Muscle of back (tissue), 13 donors: ENCODE measurements at places on chromosomes 13 and 19. TPM values are rescaled to one million over a fixed set of nuclear protein-coding genes. Genes with fewer than 3 reads are reported as not detected.

- DNase-seq = no peak
Observed at GRCh38 chr19:3479177-3479833, 1.0 kb downstream of the SMIM24 start.

ZNF541 gene
- 0.17 TPM for polyA plus RNA-seq

PLK5 gene
- polyA plus RNA-seq = 0.80 TPM

INAFM1 gene
- polyA plus RNA-seq = 11.0 TPM

GRCh38 chr13:105139048-105139379 lies 1396.4 kb downstream of the EFNB2 start:
- peak; percentile 8 for DNase-seq

GRCh38 chr13:66477816-66478215 lies 752.3 kb downstream of the PCDH9 start:
- no peak for DNase-seq

DOCK6 gene
- 51.5 TPM for polyA plus RNA-seq

SPC24 gene
- 6.9 TPM for polyA plus RNA-seq

GRCh38 chr13:44368062-44368591 lies 5.5 kb upstream of the SERP2 start:
- DNase-seq = no peak

MCEMP1 gene
- not detected for polyA plus RNA-seq

DNA sequence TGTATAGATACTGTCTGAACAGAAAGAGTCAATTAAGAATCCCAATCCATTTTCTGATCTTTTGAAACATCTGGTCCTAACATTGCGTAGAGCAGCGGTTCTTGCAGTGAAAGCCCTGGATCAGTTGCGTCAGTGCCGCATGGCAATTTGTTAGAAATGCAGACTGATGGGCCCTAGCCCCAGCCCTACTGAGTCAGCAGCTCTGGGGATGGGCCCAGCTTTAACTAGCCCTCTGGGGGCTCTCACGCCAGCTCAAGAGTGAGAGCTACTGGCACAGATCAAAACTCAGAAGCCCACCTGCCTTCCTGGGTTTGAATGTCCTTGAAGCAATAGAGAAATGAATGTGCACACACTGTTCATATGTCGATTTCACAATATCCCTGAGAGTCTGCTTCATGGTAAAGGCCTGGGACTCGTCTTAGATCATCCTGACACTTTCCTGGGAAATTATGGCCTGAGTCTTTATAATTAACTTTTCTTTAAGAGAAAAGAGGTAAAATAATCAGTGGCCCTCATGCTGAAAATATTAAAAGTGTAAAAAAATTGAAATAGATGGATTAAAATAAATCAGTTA lies 206.8 kb upstream of the TMTC4 start:
- no peak for DNase-seq

GRCh38 chr19:29060813-29061364 lies 152.1 kb downstream of the UQCRFS1 start:
- DNase-seq = no peak

CYP4F22 gene
- polyA plus RNA-seq = not detected

- DNase-seq = no peak
Observed at GRCh38 chr19:10069046-10069445, 17.1 kb upstream of the SHFL start.

DNA sequence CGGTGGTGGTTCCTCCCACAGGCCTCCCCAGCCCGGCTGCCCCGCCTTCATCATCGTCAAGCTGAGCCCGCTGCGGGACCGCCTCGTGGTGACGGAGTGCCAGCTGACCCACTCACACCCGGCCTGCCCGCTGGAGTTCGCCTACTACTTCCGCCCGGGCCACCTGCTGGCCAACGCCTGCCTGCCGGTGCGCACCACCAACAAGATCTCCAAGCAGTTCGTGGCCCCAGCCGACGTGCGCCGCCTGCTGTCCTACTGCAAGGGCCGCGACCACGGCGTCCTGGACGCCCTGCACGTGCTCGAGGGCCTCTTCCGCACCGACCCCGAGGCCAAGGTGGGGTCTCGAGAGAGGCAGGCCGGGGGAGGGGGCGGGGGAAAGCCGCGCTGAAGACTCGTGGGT lies 12.0 kb downstream of the ZSWIM9 start:
- no peak for DNase-seq

KLK2 gene
- not detected for polyA plus RNA-seq

METTL21C gene
- 16.2 TPM for polyA plus RNA-seq

GRCh38 chr13:42656161-42656560 lies 82.2 kb downstream of the TNFSF11 start:
- no peak for DNase-seq

ASF1B gene
- polyA plus RNA-seq = 9.8 TPM

GRCh38 chr13:87820241-87820640 lies 149.1 kb downstream of the SLITRK5 start:
- peak; percentile 33 for DNase-seq

NPAS1 gene
- 2.7 TPM for polyA plus RNA-seq

DNA sequence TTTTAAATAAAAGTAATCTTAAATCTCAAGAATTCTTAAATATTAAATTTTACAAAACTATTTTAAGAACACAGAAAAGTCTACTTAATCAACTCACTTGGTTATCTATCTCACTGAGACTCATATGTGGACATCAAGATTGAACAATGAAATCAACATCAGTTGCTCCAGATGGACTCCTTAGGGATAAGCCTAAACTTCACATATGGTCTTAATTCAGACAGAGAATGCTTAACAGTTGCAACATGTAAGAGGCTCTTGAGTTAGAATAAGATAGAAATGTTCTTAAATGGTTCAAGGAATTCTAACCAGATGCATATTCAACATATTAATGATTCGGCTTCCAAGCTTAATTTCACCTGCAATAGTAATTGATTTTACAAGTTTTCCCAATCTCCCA lies 1730.9 kb downstream of the PCDH9 start:
- DNase-seq = peak; percentile 43

- DNase-seq = no peak
Observed at GRCh38 chr13:23969647-23970046, 72.3 kb upstream of the C1QTNF9B start.

DNA sequence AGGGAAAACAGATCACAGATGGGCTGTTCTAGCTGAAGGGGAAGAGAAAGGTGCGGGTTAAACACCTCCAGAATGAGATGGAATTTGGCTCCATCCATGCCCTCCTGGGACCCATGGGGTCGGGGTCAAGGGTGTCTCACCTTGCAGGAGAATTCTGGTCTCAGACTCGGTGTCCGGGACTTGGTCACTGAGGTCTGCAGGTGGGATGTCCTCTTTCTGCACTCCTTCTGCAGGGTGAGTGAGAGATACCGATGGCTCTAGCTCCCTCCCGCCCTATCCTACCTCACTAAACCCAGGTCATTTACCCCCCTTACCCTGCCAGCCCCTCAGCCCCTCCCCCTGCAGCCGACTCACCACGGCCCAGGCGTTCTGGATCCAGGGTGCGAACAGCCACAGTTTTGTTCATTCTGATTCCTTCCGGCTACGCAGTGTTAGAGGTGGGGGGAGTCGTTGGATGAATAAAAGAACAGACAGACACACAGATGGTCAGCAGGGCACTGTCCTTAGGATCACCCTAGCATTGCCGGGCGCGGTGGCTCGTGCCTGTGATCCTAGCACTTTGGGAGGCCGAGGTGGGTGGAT lies 24.1 kb downstream of the C3 start:
- no peak for DNase-seq

- no peak for DNase-seq
Observed at GRCh38 chr13:57627663-57628062, 3.9 kb upstream of the PCDH17 start.

- DNase-seq = no peak
Observed at GRCh38 chr13:34038541-34039068, 220.7 kb downstream of the RFC3 start.

GRCh38 chr19:5292822-5293611 lies 47.6 kb downstream of the PTPRS start:
- DNase-seq = peak; percentile 93

PTGIR gene
- polyA plus RNA-seq = 1.8 TPM

IGFL3 gene
- not detected for polyA plus RNA-seq

ZNF235 gene
- polyA plus RNA-seq = 4.4 TPM

SMIM7 gene
- 44.9 TPM for polyA plus RNA-seq

DNA sequence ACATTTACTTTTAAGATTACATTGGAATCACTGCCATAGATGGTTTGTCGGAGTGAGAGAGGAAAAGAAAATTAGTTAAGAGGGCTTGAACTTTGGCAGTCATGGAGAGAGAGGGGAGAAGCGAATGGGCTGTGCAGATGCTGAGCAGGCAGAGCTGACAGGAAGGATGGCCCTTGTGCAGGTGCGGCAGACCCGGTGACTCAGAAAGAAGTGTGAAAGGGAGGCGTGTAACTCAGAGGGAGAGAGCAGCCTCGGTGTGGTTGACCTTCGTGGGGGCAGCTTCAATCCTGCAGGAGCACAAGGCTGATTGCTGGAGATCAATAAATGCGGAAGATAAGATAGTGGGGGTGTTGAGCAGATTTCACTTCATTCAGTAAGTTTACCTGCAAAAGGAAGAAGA lies 76.9 kb downstream of the TNFSF13B start:
- DNase-seq = no peak

DNA sequence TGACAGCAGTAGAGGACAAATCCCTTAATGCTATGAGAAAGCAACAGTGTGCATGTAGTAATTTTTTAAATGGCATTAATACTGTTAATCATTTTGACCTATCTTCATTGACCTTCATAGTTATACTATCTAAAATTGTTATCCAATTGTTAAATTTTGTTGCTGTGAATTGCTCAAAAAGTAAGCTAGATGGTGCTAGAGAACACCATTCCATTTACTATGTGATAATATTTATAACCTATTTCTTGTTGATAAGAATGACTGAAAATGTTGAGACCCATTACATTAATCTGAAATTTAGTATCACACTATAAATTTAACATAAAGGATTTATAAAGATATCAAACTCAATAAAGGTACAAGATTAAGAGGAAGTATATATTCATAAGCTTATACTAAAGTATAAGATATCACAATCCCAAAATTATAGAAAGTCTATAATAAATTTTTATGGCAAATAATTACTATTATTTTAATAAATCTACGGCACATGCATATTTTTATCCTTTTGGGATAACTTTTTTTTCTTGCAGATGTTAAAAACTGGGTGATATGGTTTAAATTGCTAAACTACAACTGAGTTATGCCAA lies 1573.3 kb downstream of the PCDH9 start:
- no peak for DNase-seq

MARCHF2 gene
- 19.0 TPM for polyA plus RNA-seq

GARIN5A gene
- polyA plus RNA-seq = 4.8 TPM

DNA sequence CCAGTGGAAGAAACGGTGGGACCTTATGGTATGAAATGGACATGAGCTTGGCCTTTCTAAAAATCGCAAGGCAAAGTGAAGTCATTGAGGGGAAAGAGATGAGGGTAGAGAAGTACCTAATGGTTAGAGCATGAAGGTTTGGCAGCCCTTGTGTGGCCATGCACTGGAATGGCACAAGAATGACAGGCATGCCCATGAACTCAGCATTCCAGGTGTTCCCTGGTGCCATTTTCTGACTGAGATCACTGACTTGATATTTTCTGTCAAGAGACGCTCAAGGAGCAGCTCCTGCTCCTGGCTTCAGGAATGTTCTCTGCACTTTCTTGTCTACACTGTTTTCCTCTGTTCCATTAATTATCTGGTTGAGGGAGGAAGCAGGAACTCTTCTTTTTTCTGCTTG lies 225.0 kb upstream of the SLC10A2 start:
- no peak for DNase-seq

ZNF709 gene
- 2.4 TPM for polyA plus RNA-seq

NXNL1 gene
- polyA plus RNA-seq = not detected

DNA sequence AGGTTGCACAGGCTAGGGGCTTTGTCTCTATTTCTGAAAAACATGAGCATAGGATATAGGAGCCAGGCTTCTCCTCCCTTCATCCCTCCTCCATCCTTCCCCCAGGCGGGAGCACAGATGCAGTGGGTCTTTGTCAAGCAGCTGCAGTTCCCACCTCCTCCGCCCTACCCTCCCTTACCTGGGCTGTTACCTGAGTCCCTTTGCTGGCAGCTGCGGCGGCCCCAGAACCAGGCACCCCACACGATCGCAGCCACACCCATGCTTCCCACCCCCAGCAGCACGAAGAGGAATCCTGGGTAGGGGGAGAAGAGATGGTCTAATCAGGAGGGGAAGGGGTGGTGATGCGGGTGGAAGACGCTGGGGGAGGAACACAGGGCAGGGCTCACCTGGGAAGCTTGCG lies 7.8 kb downstream of the TMIGD2 start:
- no peak for DNase-seq

- DNase-seq = no peak
Observed at GRCh38 chr19:8396563-8397203, 6.5 kb downstream of the RAB11B start.

TSKS gene
- polyA plus RNA-seq = 1.1 TPM

DNA sequence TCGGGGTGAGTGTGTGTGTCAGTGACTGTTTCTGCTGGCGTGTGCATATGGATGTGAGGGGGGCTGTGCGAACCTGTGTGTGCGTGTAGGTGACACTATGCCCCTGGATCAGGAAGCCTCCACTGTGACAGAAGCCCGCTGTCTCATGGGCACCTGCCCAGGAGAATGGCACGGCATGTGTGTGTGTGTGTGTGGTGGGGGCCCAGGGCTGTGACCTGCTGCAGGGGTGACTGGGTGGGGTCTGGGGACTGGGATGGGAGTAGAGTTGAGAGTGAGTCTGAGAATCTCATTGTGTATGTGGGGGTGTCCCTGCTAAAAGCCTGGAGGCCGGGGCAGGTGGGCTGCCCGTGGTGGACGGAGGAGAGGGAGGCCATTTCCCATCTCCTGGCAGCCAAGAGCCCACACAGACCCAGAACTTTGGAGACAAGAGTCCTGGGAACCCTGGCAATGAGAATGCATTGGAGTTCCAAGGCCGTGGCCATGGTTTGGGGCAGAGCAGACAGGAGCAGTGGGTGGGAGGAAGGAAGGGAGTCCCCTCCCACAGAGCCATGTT lies 6.4 kb upstream of the TPM4 start:
- no peak for DNase-seq

GRCh38 chr13:98810746-98811145 lies 58.3 kb upstream of the SLC15A1 start:
- DNase-seq = no peak

GRCh38 chr19:37251308-37252229 lies 33.6 kb downstream of the ZNF383 start:
- DNase-seq = peak; percentile 95

GRCh38 chr13:71169180-71169579 lies 697.8 kb downstream of the DACH1 start:
- no peak for DNase-seq

GRCh38 chr19:40693150-40693788 lies 2.8 kb upstream of the NUMBL start:
- no peak for DNase-seq

KIR2DL1 gene
- not detected for polyA plus RNA-seq
